Effector CD4-positive, alpha-beta T cell (primary cell): ENCODE measurements at places on chromosomes 6 and 20.

GRCh38 chr6:93139408-93140081 is 279.8 kb downstream of the EPHA7 start:
- no peak for DNase-seq

DNA sequence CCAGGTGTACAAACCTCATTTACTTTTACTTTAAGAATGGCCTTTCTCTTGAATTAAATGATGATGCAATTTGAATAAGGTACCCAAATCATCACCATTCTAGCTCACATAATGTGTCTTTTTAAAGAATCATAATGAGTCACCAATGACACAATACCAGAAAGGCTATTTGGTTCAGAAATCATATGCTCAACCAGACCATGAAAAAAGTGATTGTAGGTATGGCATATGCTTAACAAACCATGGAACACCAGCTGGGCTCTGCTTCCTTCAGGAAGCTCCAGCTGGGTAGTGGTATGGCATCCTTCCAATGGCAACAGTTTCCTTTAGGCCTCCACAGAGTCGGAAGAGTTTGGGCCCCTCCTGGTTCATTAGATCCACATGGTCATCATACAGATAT is 128.2 kb downstream of the FRK start:
- DNase-seq = no peak

DNA sequence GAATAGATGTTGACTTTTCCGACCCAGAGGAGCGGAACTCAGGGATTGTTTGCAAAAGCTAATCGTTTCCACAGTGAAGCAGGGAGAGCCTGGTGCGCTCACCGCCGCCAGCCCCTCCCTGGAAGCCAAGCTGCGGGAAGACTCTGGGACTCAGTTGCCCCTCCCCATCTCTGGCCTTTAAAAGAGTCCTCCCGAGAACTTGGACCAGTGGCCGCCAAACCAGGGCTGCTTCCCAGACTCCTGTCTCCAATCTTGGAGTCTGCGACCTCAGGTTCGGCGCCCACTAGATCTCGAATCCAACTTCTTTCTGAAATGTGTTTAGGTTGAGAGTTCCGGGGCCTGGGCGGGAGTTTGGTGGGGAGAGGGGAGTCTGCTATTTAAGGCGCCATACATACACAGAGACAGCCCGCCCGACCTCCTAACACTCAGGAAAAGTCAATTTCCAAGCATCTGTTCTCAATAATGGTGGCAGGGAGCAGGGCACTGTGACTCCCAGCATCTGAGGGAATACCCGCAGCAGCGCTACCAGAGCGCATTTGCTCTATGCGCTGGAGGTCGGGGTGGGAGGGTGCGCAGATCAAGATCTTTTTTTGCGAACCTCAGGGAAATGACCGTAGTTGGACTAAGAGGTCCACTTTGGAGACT is 800 bp upstream of the GRIK2 start:
- no peak for DNase-seq

DNA sequence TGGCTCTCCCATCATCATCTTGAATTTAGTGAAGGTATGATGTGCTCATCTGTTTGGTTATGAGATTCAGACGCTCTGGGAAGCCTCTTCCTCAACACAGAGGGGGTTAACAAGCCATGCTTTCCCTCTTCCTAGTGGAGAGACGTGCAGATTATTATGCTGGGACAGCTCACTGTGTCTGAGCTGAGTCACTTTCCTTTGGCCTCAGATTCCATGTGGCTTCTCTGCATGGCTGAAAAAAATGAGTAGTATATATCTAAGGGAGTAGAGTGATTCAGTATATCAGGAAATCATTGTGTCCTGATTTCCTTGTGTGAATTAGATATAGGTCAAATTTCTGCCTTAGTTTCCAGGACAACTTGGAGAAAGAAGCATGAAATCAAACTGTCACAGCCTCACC is 52.6 kb downstream of the FIG4 start:
- no peak for DNase-seq

DNA sequence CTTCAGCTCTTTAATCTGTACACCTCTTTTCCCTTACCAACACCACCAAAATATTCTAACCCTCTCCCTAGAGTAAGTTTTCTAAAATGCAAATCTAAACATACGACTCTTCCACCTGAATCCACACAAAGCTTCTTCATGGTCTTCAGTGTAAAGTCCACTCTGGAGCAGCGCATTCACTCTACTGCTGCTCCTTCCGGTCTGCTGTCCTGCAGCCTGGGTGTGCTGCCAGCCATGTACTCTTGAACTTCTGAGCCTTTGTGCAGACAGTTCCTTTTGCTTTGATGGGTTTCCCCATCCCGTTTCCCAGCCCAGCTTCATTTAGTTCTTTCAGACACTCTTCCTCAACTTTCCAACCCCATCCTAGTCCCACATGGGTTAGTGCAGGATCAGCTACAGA is 108.7 kb upstream of the SGK1 start:
- no peak for DNase-seq

GRCh38 chr6:47483853-47484546 is 6.4 kb downstream of the CD2AP start:
- no peak for DNase-seq

GRCh38 chr6:169853196-169854082 is 102.0 kb downstream of the ERMARD start:
- DNase-seq = no peak

GRCh38 chr6:31749301-31750036 is 9.7 kb downstream of the MSH5 start:
- DNase-seq = no peak

- no peak for DNase-seq
Observed at GRCh38 chr20:49045440-49046086, 549 bp upstream of the CSE1L start.

DNA sequence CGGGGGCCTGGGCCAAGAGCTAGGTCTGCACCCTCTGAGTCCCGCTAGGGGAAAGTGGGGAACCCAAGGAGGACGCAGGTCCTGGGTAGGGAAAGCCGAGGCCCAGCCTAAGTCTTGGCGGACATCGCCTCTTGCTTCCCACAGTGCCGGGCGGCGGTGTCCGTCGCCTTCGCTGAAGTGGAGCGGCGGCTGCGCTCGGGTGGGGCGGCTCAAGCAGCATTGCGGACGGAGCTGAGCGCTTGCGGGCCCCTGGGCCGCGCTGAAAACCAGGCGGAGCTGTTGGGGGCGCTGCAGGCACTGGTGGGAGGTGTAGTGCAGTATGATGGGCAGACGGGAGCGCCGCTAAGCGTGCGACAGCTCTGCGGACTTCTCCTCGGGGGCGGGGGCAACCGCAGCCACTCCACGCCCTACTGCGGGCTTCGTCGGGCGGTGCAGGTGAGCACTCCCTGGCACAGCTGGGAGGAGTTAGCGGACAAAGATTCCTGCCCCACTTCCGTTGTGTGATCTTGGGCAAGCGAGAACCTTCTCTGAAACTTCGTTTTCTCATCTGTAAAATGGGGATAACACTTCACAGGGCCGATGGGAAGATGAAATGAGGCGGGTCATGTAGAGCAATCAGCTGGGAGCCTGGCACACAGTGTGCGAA is 4.2 kb downstream of the PRSS16 start:
- DNase-seq = peak; percentile 9

DNA sequence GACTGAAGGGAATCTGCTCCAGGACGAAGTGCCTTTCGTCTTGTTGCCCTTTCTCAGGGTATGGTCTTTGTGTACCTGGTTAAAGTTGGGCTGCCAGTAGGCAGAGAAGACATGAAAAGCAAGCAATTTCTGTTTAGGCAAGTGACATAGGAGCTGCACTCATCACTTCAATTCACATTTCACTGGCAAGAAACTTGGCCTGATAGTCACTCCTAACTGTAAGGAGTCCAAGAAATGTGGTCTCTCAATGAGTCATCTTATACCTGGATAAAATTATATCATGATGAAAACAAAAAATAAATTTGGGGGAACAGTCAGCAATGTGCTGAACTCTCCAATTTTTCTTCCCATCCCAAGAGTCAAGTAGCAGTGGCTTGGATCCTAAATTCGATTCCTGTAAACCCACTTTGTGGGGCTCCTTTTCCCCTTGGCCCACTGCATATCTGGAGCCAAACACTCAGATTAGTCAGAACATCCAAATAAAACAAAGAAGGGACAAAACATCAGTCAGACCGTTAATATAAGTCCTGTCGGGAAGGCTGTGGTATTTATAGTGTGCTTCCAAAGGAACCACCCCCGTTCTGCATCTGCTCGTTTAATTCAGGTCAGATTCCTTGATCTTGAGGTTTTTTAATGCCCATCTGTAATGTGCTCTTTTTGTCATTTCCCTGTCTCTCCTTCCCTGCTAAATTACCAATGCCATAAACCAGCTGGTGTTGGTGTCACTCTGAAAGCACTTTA is 5.0 kb upstream of the GABRR1 start:
- no peak for DNase-seq

- DNase-seq = no peak
Observed at GRCh38 chr6:157392927-157393668, 12.1 kb downstream of the ZDHHC14 start.
